NCI-H2171 treated with DMSO at 0.1 percent for 48 hours (cell line): ENCODE measurements at places on chromosomes 6 and 20.

GRCh38 chr20:32481311-32482142, 103.6 kb downstream of the NOL4L start:
- no peak for DNase-seq

DNA sequence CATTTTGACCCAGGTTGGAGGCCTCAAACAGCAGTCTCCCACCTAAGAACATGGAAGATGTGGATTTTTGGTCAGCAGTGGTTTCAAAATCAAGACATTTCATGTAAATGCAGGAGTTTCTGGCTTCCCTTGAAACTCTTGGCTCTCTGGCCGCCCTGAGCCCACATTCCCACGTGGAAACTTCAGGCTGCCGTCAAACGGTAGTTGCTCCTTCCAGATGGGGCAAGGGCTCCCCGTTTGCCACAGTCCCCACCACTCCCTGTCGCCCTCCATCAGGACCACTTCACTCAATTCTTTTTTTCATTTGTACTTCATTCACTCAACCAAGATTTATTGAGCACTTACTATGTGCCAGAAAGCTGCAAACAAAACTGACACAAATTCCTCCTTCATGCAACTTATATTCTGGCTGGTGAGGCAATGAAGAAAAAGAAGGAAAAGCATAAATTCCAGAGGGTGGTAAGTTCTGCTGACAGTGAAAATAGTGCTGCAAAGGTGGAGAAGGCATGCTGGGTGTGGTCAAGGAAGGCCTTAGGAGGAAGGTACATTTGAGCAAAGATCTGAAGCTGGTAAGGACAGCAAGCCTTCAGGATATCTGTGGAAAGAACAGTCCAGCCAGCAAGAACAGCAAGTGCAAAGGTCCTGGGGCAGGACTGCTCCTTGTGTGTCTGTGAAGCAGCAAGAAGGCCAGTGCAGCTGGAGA, 62.9 kb upstream of the PTPN1 start:
- no peak for DNase-seq

GRCh38 chr20:44689809-44690208, 25.4 kb upstream of the CCN5 start:
- DNase-seq: no peak

DNA sequence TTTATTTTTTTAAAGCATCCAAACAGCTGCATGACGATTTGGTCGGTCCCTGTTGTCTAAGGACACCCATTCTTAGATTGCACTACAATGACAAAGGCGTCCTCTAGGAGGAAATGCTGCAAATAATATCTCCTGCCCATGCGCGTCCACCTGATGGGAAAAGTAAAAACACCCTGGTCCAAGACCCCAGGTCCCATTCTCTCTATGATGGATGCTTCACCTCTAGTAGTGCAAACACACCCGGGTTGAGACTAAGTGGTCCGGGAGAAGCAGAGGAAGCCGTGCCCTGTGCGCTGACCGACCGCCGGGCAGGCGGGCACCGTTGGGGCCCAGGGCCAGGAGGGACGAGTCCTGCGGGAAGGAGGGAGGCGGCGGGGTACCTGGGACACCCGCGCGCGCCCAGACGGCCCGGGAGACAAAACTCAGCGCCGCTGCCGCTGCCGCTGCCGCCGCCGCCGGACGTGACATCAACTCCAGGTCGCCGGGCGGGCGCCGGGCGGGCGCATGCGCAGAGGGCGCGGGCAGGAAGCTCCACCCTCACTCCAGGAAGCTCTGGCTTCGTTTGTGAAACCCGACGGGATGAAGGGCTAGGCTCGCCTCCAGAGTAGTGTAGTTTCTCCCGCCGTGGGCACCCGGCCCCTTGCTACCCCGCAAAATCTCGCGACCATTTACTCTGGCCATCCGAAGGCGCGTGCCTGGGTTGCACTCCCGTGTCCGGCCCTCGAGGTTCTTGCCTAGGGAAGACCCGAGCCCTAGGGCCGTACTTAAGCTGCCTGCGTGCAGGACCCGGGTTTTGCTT, at the start of gene TBC1D7:
Gene TBC1D7 (minus strand): TSS at position 462 of the 799 bp plus-strand sequence. CDS start 1,639 bp downstream, outside the sequence.
- peak; percentile 93 for DNase-seq

DNA sequence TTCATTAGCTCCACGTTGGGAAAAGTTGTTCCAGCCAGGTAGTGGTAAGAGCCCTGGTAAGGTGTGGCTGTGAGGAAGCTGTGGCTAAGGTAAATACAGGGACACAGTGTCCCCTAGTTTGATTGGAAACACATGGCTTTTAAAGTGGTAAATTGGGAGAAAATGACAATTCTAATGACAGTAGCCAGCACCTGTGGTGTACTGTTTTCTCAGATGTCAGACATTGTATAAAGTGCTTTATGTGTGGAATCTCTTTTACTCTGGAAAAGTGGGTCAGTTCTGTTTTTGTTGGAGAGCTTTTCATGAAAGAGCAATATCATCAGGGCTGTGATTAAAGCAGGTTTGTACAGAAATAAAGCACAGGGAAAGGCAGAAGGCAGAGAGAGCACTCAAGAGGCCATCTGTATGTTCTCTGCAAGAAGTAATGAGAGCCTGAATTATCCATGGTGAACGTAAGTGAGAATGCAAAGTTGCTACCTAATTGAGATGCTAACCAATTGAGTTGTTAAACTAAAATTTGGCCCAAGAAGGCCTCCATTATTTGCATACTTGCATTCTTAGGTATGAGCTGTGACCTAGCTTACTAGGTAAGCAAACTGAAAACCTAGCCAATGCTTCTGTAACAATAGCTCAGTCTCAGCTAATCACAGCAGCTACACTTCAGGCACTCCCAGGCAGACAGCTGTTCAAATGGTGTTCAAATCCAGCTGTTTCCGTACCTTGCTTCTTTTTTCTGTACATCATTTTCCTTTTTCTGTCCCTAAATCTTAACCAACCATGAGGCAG, 28.2 kb downstream of the MRAP2 start:
- peak; percentile 79 for DNase-seq

- DNase-seq: no peak
Measured at GRCh38 chr20:23582293-23582692, 14.0 kb upstream of the CST9L start.

- DNase-seq: no peak
Measured at GRCh38 chr20:13042458-13042794, 33.7 kb downstream of the SPTLC3 start.

DNA sequence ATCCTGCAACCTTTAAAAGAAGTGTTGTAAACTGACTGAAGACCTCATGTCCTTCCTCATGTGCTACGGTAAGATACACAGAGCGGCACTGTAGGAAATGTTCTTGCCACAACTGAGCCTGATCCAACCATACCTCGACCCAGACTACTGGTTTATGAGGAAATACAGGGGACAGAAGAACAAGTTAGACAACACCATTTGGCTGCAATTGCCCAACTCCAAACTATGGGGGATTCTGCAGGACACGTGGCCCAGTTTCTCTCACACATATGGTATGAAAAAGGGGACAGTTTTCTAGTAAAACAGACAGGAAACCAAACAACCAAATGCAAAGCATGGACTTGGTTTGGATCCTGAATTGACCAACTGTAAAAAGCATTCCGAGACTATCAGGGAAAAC, 10.5 kb downstream of the PRPH2 start:
- no peak for DNase-seq

DNA sequence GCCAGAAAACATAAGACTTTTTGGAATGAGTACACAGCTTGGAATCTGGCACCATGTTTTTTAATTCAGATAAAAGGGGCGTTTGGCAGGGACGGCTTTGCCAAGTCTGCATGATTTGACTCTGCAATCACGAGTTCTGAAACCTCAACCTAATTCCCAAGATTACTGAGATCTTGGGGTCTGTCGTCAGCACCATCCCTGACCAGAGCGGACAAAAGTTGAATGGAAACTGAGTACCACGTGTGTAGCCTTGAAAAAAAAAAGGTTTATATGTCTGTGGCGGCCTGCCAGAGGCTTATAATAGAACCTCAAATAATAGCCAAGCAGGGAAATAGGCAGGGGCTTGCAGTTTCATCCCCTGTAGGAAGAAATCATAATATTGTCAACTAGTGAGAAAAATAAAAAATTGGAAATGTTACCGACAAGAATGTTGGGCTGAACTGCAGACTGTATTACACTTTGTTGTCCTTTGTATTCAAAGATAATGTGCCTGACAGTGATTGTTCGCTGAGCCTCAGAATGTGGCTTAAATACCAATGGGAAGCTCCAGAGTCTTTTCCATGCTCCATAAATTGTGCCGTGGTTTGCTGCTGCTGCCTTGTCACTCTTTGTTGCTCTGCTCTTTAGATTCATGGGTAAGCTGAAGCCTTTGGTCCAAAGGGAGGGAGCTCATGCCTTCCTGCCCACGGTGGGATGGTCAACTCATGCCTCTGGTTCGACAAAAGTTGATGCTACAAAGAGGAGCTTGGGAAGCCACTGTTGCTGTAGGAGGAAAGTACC, 118.8 kb upstream of the ARID1B start:
- DNase-seq: no peak

- DNase-seq: peak; percentile 74
Measured at GRCh38 chr20:46458866-46459750, 52.7 kb upstream of the ELMO2 start.

GRCh38 chr20:36113036-36113435, 41.5 kb upstream of the EPB41L1 start:
- no peak for DNase-seq
